ENCODE measurements at places on chromosomes 7 and 10. TPM values are rescaled to one million over a fixed set of nuclear protein-coding genes. Genes with fewer than 3 reads are reported as not detected.

GRCh38 chr7:26667514-26668133 lies 196.8 kb downstream of the SKAP2 start:
- DNase-seq, result peak; percentile 93

Gene SLC18A3
- total RNA-seq, result not detected

- DNase-seq, result no peak
Observed at GRCh38 chr10:76977046-76977445, 660.6 kb downstream of the KCNMA1 start.

- peak; percentile 9 for DNase-seq
Observed at GRCh38 chr7:17844514-17845196, 95.6 kb downstream of the SNX13 start.

GRCh38 chr10:122454071-122454470 lies 382 bp upstream of the ARMS2 start:
- no peak for DNase-seq

- DNase-seq, result peak; percentile 69
Observed at GRCh38 chr7:4774658-4775249, 669 bp upstream of the AP5Z1 start.

- no peak for DNase-seq
Observed at GRCh38 chr10:124566981-124567835, 105.6 kb downstream of the LHPP start.
